Central memory CD8-positive, alpha-beta T cell (primary cell): ENCODE measurements at places on chromosomes 11 and 22.

GRCh38 chr11:88169471-88169870 is 5.8 kb downstream of the RAB38 start:
- DNase-seq: no peak

- no peak for DNase-seq
These were observed 11.3 kb downstream of the ENDOD1 start for GRCh38 chr11:95100856-95101507.

DNA sequence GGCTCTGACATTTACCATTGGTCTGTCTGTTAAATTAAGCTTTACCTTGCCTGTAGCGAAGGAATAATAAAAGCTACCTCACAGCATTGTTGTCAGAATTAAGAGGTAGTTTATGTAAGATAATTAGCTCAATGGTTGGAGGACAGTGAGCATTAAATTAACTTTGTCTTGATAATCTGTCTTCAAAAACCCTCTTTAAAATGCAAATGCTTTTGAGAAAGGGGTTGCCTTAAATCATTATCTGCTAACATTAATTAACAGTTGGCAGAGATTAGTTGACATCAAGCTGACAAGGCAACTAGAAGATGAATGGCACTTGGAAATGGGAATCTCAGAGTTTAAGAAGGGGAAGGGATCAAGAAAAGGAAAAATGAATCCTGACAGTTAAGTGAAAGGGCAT is 761.1 kb upstream of the ARHGAP42 start:
- no peak for DNase-seq

DNA sequence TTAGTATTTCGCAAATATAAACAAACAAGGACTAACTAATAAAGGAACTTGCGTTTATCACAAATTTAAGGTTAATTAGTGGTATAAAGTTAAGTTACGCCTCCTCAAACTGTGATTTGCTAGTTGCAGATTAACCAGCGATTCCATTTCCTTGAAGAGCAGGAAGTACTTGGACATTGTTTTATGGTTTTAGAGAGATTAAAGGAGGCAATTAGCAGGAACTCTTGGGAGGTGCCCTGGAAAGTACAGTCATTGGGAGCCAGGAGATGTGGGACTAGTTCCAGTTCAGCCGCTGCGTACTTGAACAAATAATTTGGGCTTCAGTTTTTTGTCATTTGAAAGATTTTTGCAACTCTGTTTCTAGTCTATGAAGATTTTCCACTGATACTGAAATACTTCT is 3.3 kb downstream of the FAM118B start:
- DNase-seq: no peak

GRCh38 chr22:50439314-50439870 is 35.4 kb downstream of the SBF1 start:
- no peak for DNase-seq

DNA sequence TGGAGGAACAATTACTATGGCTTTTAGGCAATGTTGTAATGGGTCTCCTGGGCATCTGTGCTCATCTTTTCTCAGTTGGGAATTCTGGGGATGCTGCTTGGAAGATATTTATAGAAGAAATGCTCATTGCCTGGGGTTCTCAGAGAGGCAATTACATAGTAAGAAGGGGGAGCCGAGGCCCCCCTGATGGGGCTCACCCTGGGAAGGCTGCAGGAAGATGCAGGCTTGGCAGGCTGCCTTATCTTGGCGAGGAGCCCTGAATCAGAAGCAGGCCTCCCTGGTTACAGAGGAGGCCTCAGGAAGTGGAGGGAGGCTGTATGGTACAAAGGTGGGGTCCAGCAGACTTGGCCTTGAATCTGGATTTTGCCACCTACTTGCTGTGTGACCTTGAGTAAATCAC is 60.6 kb upstream of the CRYBB3 start:
- no peak for DNase-seq

DNA sequence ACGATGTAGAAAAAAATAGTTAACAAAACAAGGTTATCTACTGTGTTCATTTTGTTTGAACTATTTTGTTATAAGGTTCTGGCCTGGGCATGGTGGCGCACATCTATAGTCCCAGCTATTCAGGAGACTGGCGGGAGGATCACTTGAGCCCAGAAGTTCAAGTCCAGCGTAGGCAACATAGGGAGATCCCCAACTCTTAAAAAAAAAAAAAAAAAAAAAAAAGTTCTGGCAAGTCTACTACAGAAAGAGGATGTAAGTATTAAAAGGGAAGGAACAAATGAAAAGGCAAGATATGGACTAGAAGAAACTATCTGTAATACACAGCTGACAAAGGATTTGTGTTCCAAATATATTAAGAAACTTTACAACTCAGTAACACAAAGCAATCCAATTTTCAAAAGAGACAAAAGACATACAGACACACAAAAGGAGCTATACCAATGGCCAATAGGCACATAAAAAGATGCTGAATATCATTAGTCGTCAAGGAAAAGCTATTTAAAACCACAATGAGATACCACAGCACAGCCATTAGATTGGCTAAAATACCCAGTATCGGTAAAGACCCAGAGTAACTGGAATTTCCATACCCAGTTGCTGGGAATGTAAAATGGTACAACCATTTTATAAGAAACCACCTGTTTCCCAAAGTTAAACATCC is 27.4 kb downstream of the RRAS2 start:
- no peak for DNase-seq

GRCh38 chr22:40054486-40054885 is 59.7 kb downstream of the FAM83F start:
- DNase-seq: no peak

DNA sequence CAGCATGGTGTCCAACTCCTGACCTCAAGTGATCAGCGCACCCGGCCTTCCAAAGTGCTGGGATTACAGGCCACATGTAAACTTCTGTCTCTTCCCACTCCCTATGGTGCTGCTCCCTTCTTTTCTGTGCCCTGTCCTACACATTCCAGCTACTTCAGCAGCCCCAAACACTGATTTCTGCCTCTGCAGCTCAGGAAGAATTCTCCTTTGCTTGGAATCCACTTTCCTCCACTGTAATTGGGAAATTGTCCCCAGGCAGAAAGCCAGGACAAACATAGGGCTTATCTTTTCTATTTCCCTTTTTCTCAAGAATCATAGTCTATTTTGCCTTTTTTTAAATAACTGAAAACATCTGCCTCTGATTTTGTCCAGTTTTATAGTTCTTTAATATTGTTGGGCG is 21.3 kb upstream of the DRG1 start:
- no peak for DNase-seq

GRCh38 chr22:20215742-20216141 is 52.4 kb downstream of the RTN4R start:
- DNase-seq: no peak

DNA sequence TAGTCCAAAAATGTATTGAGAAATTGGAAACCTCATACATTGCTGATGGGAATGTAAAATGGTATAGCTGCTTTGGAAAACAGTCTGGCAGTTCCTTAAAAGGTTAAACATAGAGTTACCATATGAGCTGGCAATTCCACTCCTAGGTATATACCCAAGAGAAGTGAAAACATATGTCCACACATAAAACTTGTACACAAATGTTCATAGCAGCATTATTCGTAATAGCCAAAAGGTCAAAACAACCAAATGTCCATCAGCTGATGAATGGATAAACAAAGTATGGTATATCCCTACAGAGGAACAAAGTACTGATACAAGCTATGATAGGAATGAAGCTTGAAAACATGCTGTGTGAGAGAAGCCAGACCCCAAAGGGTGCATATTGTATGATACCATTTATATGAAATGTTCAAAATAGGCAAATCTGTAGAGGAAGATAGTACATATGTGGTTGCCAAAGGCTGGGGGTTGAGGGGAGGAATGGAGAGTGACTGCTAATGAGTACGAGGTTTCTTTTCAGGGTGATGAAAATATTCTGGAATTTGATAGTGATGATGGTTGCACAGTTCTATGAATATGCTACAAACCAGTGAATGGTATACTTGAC is 85.8 kb downstream of the ZBTB16 start:
- no peak for DNase-seq

- DNase-seq: no peak
These were observed 22.9 kb downstream of the RAB39A start for GRCh38 chr11:107951155-107951554.

GRCh38 chr11:71490731-71491390 is 36.2 kb upstream of the KRTAP5-7 start:
- no peak for DNase-seq

- no peak for DNase-seq
These were observed 16.1 kb downstream of the RPL3 start for GRCh38 chr22:39303358-39303757.

GRCh38 chr11:69374110-69374945 is 80.4 kb downstream of the MYEOV start:
- no peak for DNase-seq

DNA sequence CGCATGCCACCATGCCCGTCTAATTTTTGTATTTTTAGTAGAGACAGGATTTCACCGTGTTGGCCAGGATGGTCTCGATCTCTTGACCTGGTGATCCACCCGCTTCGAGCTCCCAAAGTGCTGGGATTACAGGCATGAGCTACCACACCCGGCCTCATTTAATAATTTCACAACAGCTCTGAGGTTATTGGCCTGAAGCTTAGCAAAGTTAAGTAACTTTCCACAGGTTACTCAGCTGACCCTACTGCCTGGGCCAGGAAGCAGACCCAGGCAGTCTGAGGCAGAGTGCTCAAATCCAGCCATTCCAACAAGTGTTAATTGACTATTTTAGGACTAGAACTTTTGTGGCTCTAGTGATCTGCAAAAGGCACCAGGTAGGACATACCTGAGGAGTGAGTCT is 52.2 kb upstream of the L3MBTL2 start:
- no peak for DNase-seq

DNA sequence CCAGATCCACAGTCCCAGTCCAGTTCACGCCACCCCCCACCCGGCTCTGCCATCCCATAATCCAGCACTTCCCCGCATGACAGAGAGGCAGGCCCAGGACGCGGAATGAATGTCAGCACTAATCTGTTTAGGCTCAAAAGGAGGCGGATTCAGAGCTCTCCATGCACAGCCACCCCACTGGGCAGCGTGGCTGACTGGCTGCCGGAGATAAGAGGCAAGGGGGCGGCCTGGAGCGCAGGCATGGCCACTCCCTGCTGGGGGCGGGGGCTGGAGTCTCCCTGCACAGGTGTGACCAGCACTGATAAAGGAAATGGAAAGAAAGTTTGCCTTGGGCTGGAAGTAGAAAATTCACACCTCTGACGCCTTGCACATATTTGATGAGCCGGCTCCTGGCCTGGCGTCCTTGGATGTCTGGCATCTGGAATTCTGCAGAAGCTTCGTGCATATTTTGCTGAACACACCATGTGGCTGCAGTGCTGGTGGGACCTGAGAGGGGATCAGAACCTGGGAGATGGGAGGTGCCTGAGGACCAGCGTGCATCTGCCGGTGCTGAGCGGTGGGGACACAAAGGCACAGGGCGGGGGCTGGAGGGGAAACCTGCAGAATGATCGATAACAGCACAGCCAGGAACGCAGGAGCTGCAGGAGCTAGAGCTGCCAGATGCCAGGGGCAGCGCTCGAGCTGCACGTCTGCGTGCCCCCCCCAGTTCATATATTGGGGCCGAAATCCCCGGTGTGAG is 344.4 kb downstream of the CTTN start:
- DNase-seq: no peak

GRCh38 chr22:38202437-38203089 is 769 bp downstream of the MAFF start:
- DNase-seq: peak; percentile 43

DNA sequence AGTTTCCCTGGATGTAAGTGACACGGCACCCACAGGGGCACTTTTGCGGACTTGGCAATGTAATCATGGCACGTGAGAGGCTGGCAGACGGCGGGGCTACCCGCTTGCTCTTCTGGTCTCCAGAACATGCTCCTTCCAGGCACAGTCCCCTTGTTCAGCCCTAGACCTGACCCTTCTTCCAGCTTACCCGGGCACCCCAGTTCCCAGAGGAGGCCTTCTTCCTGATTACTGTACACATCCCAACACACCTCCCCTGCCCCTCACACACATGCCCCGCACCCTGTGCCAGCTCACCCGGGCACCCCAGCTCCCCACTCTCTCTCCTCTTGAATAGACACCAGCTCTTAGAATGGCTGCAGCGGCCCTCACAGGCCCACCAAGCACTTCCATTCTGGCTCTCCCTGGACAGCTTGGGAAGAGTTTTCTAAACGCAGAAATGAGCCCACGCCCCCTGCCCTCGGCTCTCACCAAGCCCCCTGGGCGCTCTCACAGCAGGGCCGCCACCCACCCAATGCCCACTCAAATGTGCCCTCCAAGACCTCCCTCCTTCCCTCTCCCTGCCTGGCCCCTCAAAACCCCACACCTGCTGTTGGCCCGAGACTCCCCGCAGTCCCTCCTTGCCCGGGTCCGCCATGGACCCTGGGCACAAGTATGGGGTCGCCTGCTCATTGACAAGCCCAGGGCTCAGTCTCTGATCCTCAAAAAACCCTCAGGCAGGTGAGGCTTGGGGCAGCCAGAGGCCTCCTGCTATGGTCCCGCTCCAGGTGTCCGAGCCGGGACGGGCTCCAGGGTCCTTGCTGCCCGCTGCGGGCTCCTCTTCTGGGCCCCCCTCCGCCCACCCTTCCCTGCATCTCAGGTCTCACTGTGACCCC is 88.5 kb downstream of the WNT7B start:
- DNase-seq: no peak

DNA sequence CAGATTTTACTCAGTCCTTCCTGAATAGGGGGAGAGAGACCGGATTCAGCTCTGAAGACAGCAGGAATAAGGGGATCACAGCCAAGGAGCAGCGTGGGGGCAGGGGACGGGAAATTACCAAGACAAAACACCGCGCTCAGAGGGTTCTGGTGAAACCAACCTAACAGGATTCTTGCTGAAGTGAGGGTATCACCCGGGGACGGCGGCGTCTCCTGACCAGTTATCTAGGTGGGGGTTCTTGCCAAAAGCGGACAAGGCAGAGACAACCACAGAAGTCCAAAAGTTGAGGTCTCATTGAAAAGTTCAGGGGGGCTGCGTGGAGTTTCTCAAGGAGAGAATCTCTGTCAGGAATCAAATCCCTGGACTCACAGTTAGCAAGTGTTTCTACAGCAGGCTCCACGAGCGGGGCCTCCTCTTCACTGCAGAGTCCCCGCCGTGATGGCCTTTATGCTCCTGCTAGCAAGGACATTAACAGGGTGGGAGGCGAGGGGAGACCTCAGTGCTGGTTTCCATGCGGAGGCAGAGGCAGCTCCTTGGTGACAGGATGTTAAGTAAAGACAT is 291.0 kb downstream of the BRD1 start:
- no peak for DNase-seq
